Subcutaneous adipose tissue (tissue), 4 donors: ENCODE measurements at places on chromosomes 12 and 14. TPM values are rescaled to one million over a fixed set of nuclear protein-coding genes. Genes with fewer than 3 reads are reported as not detected.

The EML5 gene
- 0.34 TPM for total RNA-seq

The STAC3 gene
- total RNA-seq, result 2.2 TPM

The KRT8 gene
- total RNA-seq, result 5.5 TPM

The TSPAN11 gene
- not detected for total RNA-seq

The SLCO1C1 gene
- total RNA-seq, result 2.1 TPM
